OCI-M1 (cell line): ENCODE measurements at places on chromosomes 4 and X.

GRCh38 chrX:132775263-132775823 lies 183.1 kb downstream of the HS6ST2 start:
- DNase-seq: no peak

DNA sequence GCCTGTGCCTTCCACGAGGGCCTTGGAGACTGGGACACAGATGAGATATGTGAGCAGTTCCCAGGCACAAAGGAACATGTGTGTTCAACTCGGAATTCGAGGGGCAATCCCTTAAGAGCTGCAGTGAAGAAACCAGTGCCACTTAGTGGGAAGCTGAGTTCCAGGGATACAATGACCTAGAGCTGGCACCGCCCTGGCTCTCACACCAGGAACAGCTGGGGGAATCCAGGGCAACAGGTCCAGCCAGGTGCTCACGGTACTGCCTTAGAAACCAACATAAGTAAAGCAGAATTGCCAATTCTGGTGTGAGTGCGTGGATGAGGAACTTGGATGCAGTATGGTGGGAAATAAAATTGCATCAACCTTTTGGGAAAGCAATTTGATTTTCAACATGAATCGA lies 122.9 kb downstream of the AFAP1 start:
- no peak for DNase-seq

DNA sequence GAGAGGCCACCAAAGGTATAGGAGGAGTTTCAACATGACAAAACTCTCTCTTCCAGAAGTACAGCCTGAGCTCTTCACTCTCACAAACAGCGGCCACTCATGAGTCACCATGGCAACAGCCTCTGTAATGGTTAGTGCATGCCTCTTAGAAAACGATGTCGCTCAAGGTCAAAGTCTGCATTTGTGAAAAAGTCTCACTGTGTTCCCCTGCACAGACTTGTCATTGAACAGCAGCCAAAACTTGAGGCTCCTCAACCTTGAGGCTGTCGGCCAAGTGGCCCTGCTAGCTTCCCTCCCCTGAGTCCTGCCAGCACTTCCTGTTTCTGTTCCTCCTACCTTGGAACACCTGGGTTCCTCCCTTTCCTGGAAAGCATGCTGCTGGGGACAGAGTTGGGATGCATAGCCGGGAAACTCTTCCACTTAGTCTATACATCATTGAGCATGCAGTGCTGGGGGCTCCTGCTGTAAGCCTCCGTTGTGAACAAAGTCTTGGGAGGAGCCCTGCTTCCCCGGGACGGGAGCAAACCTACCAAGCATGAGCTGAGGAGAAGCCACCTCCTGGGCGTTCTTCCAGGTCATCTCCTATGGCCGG lies 66.6 kb downstream of the ING2 start:
- no peak for DNase-seq

- DNase-seq: no peak
Observed at GRCh38 chr4:181958446-181958845, 284.8 kb upstream of the TENM3 start.

- DNase-seq: no peak
Observed at GRCh38 chr4:160399826-160400225, 1296.9 kb downstream of the RAPGEF2 start.

DNA sequence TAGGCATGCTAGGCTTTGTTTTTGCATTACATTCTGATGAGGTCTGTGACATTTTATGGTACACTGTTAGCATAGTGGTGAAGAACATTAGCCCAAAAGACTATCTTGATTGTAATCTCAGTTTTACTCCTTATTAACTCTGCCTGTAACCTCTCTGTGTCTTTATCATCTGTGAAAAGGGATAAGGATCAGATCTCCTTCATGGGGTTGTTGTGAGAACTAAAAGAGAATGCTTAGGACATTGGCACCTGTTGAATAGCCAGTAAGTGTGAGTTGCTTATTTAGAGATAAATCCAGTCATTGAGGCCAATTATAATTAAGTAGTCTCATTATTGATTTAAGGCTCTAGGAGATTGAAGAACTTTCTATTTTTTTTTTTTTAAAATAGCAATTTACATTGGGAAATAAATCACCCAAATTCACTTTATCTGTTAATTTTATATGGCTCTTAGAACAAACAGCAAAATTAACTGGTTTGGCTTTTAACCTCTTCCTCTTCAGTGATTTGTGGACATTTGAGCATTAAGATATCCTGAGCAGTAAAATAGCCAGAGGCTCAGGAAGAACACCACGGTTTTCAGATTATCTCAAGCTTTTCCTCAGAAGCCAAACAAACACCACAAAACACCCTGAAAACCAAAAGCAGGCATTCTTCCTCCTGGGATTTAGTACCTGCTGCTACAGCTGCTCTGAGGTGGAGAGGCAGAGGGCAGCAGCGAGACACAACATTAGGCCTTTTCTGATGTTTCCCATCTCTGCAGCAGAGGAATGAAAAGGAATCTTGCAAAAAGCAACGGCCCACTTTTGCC lies 192.9 kb downstream of the ARHGAP10 start:
- DNase-seq: peak; percentile 60

DNA sequence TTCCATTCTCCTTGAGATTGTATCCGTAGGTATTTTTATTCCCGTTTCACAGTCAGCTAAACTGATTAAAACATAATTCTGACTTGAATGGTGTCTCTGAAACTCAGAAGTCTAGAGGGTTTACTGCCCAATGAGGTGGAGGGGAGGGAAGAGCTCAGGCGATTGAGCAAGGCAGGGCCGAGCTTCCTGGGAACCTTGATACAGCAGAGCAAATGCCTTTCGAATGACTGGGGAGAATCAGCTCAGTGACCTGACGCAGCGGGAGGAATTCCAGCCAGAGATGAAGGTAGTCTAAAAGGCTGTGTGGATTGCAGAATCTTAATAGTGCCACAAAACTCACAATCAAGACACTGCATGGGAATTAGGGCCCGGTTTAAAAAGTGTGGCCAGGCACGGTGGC lies 233.6 kb downstream of the EVC2 start:
- DNase-seq: no peak

- DNase-seq: no peak
Observed at GRCh38 chr4:10074076-10074766, 42.4 kb downstream of the WDR1 start.

- no peak for DNase-seq
Observed at GRCh38 chr4:129336457-129337227, 240.7 kb downstream of the C4orf33 start.

DNA sequence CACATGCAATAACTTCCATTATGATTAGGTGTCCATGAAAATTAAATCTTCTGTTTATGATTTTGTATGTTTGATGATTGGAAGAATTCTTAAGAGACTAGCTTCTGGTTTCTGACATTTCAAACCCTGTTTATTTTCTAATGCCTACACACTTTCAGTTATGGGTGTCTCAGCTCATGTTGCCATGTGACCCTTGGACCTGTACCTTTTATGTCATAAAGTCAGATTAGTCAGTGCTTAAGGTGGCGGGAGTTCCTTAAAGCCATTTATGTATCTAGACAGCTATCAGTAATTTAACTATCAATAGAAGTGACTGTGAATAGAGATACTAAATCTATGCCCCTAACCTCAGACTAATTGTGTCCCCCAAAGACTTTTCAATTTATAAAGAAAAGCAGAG lies 155.6 kb downstream of the GBA3 start:
- no peak for DNase-seq

DNA sequence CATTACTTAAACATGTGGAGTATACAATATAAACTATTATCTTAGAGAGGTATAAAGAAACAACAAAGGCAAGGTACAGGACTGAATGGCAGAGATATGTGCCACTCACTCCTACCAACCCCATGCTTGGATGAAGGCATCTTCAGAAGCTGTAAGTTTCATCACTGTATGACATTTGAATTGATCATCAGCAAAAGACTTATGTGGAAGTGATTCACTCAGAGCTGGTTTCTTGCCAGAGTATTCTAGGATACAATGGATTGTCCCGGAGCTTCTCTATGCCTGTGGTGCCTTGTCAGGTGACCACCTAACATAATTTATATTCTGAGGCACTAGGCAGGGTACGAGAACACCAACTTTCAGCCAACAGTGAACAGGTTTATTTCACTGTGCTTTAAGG lies 392.2 kb downstream of the PPP1R2C start:
- no peak for DNase-seq

DNA sequence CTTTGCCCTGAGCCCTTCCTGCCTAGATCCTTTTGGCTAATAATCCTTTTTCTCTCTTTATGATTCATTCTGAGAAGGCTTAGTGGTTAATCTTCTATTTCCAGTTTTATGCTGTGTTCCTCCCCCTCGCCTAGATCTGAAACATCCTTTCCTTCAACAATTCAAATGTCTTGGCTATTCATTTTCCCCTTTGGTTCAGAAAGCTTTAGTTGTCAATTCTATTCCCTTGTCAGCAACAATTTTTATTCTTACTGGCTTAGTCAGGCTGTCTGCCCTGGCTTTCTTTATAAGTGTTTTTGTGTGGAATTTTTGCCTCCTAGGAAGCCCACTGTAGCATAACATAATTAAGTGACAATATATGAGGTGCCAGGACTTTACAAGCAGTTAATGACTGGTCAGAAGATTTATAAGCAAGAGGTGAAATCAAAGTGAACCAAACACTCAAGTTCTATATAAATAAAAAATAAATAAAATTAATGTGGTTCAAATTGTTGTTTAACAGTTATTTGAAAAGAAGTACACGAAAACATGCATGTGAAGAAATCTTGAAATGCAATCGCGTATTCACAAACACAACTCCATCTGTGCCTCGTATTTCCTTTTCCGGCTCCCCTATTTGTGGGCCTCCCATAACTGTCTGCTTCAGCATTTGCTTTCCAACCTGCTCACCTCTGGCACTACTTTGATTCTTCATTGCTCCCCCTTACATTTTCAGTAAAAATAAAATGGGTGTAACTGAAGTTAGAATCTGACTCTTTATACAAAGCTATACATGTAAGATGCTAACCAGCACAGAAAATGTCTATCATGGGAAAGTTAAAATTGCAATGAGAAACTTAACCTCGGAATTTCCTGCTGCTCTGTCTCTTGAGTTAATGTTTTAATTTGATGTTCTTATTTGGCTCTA lies 235.4 kb downstream of the SPRY1 start:
- no peak for DNase-seq

- DNase-seq: no peak
Observed at GRCh38 chr4:77015390-77015789, 60.4 kb downstream of the CCNI start.

DNA sequence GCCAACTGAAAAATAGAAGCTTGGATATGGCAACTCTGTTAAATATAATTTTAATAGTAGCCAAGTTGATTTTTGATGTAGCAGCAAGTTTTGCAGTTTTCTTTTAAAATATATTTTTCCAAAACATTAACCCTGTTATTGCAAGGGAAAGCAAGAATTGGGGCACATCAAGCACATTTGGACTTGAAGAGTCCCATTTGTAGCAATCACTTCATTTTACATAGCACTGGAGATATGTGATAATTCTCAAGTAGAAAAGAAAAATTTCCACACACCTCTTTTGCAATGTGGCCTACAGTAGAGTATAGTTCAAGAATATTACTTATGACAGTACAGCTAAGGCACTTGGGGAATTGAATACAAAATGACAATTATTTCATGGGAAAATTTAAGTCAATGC lies 1.9 kb upstream of the PPP4R3C start:
- DNase-seq: no peak

GRCh38 chr4:25178838-25179261 lies 18.6 kb upstream of the SEPSECS start:
- no peak for DNase-seq

- DNase-seq: no peak
Observed at GRCh38 chrX:68753218-68753617, 75.6 kb upstream of the EFNB1 start.

- DNase-seq: no peak
Observed at GRCh38 chrX:20499763-20500162, 233.1 kb upstream of the RPS6KA3 start.

DNA sequence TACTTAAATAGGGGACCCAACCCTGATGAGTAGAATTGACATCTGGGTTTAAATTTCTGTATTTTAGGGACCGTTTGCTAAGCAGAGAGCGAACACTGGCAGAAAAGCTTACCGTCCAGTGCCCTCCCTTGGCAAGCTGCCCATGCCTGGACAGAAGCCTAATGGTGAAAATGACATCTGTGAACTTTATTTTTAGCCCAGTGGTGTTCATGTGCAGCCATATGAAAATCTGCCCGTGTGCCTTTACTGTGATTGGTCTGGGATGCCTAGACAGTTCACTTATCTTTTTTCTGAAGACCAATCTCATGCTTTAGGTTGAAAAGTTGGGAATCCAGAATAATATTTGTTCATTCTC lies 1.1 kb downstream of the STBD1 start:
- no peak for DNase-seq

GRCh38 chr4:47899639-47900038 lies 14.7 kb downstream of the NFXL1 start:
- DNase-seq: no peak

DNA sequence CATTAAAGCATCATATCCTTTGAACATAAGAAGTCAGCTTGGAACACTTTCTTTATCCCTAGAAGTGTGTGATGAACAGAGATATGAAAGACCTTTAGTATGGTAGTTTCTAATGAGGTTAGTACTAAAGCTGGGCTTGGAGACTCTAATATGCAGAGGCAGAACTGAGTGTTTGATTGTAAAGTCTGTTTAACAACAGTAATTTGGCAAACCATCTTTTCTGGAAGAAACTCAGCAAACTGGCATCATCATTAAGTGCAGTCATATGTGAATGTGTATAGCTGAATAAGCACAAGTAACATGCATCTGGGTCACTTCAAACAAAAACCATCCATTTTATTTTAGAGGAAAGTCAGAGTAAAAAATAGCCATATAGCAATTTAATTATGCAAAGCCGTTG lies 385.9 kb upstream of the MAD2L1 start:
- no peak for DNase-seq

GRCh38 chrX:56550667-56551066 lies 12.8 kb upstream of the UBQLN2 start:
- DNase-seq: no peak

GRCh38 chrX:145727476-145727875 lies 90.2 kb upstream of the SLITRK2 start:
- DNase-seq: peak; percentile 37

DNA sequence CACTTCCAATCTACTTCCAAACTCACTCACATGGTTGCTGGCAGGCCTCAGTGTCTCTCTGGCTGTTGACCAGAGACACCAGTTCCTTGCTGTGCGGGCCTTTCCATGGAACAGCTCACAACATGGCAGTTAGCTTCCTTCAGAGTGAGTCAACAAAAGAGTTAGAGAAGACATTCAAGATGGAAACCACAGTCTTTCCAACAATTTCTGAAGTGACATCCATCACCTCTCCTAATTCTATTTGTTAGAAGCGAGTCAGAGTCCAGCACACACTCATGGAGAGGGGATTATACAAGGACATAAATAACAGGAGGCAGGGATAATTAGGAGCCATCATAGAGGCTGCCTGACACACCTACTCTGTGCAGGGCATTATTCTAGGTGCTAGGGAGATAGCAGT lies 62.5 kb upstream of the TMEM164 start:
- DNase-seq: no peak

DNA sequence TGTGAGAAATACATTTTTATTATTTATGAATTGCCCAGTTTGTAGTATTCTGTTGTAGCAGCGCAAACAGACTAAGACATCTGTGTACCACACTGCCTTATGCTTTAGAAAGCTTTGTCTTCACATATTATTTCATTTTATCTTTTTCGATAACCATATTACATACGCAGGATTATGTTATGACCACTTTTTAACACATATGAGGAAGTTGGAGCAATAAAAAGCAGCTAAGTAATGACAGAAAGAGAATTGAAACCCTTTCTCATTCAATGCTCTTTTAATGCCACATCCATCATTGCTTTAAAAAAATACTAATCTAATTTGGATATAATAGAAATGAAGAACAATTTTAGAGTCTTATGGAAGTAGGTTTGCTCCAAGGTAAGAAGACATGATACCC lies 99.7 kb downstream of the CT47B1 start:
- no peak for DNase-seq
